ENCODE measurements at places on chromosomes 6 and 20. TPM values are rescaled to one million over a fixed set of nuclear protein-coding genes. Genes with fewer than 3 reads are reported as not detected.

The SAMD3 gene
- total RNA-seq, result not detected

The PI16 gene
- not detected for total RNA-seq

The SIRPA gene
- total RNA-seq, result 25.7 TPM

The RAB44 gene
- total RNA-seq, result 0.05 TPM

The PLG gene
- total RNA-seq, result not detected
